ENCODE measurements at places on chromosomes 12 and 14. TPM values are rescaled to one million over a fixed set of nuclear protein-coding genes. Genes with fewer than 3 reads are reported as not detected.

The GNG2 gene
- total RNA-seq, result 0.55 TPM

The SENP1 gene
- 13.9 TPM for total RNA-seq

The HOXC10 gene
- 11.4 TPM for total RNA-seq

The CLEC6A gene
- total RNA-seq, result not detected

The ITPK1 gene
- total RNA-seq, result 58.5 TPM
